ENCODE measurements at places on chromosomes 4 and X.

DNA sequence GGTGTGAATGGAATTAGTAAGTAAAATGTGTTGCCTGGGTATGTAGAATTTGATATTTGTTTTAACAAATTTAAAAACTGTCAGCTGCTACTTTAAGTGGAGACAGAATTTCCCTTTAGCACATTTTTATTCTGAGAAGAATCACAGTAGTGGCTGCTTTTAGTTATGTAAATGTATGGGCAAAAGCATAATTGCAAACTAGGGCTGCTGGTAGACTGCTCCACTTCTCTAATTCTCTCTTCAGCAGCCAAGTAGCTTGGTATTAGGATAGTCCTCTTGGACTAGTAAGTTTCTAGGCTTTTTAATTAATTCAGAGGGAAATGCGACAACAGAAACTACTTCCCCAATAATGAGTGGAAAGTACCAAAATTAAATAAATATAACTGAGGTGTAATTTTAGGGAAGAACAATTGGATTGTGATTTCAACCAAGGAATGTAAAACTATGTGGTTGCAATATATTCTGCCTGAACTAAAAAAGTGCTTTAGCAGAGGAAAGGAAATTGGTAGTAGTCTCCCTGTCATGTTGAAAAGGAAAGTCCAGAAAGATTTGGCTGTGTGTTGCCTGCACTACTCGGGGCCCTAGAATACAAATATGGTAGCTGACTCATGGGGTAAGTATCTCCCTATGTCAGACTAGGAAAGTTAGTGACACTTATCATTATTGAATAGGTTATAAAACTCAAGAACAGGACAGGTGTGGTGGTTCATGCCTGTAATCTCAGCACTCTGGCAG lies 9.2 kb upstream of the EIF4E start:
- DNase-seq: no peak

- DNase-seq: no peak
Measured at GRCh38 chrX:78712336-78712735, 35.2 kb upstream of the LPAR4 start.

DNA sequence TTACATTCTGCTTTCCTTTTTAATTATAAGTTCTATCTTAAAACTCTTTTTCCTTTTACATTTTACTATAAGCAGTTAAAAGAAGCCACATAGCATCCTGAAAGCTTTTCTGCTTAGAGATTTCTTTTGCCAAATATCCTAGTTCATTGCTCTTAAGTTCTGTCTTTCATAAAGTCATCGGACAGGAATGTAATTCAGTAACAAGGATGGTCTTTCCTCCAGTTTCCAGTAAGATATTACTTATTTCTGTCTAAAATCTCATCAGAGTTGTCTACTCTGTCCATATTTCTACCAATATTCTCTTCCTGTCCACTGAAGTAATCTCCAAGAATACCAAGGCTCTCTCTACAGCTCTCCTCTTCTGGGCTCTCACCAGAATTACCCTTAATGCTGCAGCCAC lies 37.5 kb upstream of the ADH1C start:
- no peak for DNase-seq

GRCh38 chr4:38082424-38083385 lies 122.5 kb downstream of the PTTG2 start:
- DNase-seq: no peak

- DNase-seq: no peak
Measured at GRCh38 chrX:136166221-136166855, 19.0 kb downstream of the FHL1 start.

Data from NCI-H1417 treated with DMSO at 0.1 percent for 48 hours (cell line).